NCI-H2081 treated with DMSO at 0.1 percent for 48 hours (cell line): ENCODE measurements at places on chromosomes 3 and 15.

- DNase-seq = no peak
These were observed 453.5 kb downstream of the SOX2 start for GRCh38 chr3:182165234-182165633.

DNA sequence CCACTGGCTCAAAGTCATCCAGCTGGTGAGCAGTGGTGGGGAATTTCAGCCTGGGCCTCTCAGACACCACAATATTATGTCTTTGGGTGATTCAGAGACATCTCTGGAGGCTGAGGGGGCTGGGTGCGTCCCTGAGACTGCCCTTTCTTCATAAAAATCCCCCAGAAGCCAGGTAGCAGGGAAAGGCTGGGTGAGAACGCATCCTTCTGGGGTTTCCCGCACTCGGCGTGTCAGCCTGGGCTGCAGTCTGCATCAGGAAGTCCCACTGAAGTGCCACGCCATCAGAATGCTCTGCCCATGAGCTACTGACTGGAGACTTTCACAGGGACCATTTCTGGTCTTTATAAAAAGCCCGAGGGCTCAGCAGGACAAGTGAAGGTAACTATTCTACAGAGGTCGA is 148.8 kb upstream of the SLC6A11 start:
- no peak for DNase-seq

GRCh38 chr3:57758686-57759085 is 2.6 kb downstream of the SLMAP start:
- no peak for DNase-seq

DNA sequence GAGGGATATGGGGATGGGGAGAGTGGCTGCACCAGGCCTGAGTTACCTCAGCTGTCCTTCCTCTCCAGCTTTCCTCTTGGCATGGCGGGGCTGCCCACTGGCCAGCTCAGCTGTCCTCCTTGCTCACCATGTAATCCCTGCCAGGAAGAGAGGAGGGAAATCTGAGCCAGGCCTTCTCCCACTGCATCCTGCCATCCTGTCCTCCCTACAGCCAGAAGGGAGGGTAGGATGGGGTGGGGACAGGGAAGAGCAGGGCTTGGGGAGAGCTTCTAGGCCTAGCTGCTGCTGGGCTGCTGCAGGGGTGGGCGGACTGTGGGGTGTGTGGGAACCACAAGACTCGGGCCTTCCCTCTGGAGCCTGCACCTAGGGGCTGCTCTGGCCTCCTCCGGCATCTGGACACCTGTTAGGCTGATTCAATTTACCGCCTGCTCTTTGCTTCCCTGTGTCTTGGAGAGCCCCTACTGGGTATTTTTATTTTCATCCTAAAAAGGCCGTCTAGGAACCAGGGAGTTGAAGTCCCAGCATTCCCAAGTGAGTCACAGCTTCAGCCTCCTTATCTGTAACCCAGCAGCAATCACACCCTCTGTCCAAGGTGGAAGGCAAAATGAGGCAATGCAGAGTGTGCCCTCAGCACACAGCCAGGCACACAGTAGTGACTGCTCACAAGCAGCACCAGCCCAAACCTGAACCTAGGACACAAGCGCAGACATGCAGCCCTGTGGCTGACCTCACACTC is 13.1 kb upstream of the KY start:
- no peak for DNase-seq

DNA sequence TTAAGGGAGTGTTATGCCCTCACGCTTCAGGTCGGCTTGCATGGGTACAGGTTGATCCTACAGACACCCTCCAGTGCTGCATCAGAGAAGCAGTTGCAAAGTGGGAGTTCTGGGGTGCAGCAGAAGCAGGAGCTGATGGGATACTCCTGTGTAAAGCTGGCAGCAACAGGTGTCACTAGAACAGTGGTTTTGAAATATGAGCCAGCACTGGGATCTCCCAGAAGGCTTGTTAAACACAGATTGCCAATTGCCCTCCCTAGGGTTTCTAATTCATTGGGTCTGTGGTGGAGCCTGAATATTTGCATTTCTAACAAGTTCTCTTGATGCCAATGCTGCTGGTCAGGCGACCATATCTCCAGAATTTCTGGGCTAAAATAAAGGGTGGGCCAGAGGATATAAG is 350.4 kb downstream of the CLSTN2 start:
- no peak for DNase-seq

DNA sequence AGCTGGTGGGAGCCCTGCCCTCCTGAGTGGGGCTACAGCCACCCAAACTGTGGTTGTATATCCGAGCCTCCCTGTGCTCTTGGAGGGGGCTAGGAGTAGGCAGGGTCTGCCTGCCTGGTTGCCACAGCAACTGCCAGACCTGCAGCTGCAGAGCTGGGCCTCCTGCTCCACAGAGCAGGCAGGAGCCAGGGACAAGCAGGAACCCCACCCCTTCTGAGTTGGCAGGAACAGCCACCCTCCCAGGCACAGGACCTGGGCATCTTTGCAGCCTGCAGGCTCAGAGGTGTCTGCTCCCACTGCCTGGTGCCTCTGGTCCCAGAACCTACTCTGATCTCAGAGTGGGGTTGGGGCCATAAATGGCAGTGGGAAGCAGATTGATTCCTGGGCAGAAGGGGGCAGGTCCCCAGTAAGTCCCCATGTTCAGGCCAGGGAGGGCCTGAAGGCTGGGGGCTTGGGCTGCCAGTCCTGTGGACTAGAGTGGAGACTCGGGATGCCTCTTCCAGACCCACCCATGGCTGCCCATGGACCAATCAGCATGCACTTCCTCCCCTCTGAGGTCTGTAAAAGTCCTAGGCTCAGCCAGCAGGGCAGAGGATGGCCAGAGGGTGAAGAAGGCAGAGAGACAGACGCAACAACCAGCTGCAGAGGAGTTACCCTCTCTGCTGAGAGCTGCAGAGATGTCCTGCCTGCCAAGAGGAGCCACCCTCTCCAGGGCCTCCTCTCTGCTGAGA is 10.3 kb upstream of the LRRC31 start:
- DNase-seq = no peak

- DNase-seq = no peak
These were observed 45.4 kb downstream of the FGF7 start for GRCh38 chr15:49468481-49468839.

DNA sequence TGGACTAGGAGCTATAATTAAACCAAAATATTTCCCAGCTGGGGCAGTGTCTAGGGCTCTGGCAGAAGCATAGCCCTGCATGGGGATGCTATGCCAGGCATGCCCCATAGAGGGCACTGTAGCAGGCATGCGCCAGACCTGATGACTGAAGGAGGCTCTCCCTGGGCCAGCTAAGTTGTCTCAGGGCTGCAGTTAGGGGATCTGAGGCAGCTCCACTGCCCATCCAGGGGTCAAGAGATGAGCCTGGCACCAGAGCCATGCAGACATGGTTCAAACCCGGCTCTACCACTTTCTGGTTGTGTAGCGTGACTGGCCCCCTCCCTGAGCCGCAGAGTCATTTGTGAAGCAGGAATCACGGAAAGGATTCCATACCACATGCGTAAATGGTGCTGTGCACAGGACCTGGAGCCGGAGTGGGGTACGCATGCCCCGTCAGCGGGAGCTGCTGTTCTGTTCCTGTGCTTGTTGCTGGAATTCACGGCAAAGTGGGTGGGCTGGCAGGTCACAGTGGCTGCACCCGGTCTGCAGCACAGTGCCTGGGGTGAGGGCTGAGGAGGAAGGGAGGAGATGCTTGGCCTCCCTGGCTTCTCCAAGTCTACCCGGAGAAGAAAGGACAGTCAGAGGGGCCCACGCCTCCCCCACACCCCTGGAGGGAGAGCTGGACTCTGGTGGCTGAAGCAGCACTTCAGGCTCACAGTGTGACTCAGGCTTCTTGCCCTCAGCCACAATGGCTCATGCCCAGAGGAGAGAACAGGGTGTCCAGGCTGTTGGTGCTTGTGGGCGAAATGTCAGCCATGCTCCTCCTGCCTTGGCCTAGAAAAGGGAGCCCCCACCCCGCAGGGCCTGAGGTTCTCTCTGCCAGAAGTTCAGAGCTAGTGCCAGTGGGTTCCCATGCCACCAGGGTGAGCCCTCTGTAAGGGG is 43.1 kb downstream of the DNASE1L3 start:
- DNase-seq = no peak

GRCh38 chr3:101720851-101721840 is 3.3 kb upstream of the CEP97 start:
- no peak for DNase-seq

- no peak for DNase-seq
These were observed 2.0 kb upstream of the GANC start for GRCh38 chr15:42270996-42271395.

GRCh38 chr3:119279101-119279554 is 15.1 kb upstream of the ARHGAP31 start:
- DNase-seq = no peak

DNA sequence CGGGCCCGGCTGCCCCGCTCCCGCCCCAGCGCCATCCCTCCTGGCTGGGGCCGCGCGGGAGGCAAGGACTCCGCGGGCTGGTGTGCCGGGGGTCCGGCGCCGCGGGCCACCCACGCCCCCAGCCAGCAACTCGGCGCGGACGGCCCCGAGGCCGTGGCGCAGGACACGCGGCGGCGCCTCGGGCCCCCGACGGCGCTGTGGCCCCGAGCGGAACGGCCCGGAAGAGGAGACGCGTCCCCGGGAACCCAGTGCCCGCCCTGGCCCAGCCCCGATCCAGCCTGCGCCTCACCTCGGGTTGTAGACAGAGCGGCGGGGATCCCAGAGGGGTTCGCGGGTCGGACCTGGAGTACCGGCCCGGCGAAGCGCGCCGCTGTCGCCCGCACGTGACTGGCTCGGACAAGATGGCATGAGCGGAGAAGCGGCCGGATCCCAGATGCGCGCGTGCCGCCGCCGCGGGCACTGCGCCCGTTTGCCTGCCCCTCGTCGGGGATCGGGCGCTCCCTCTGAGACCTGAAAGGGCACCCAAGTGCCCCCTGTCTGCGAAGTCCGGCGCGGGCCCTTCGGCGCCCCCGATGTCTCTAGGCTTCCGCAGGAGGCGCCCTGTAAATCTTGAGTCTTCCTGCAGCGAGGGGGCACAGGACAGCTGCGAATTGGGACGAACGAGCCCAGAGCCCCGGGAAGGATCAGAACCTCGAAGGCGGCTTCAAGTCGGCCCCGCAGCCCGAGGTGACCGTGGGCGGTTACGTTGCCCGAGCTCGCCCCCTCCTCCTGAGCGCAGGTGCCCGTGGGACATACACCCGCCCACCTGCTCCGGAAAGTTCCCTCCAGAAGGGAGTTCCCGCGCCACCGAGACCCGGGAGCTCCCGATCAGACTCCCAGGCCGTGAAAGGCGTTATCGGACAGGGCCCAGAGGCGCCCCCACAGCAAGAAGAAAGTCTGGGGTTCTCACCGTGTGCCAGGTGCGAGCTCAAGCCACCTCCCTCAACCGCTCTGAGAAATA is 598 bp upstream of the SFMBT1 start:
- no peak for DNase-seq

DNA sequence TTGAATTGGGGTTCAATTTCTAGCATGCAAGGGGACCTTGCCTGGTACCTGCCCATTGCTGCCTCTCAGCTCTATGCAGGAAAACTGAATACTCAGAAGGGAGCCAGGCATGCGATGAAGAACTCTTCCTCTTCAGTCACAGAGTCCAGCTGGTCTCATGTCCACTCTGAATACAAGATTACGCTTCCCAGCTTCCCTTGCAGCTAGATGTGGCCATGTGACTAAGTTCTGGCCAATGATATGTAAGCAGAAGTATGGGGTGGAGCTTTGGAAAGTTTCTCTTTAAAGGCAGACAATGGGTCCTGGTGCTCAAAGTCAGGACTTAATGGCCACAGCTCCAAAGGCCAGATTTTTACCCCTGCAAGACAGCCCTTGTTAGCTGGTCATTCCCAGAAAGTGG is 9.0 kb downstream of the WNT7A start:
- no peak for DNase-seq

DNA sequence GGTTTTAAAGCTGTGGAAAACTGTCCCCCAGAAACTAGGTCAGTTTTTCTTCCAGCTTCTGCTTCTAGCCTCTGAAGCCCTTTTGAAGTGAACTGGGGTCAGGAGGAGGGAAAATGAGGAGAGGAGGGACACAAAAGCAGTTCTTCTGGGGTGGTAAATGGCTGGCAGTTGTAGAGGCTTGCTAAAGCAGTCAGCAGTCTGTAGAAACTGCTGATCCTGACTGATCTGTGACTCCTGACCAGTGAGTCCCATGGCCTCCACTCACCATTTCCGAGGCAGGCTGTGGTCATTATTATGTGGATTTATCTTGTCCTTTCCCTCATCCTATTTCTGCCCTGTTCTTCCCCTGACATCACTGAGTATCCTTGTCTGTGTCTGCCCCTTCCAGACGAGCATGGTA is 276.4 kb upstream of the ROPN1 start:
- DNase-seq = no peak

DNA sequence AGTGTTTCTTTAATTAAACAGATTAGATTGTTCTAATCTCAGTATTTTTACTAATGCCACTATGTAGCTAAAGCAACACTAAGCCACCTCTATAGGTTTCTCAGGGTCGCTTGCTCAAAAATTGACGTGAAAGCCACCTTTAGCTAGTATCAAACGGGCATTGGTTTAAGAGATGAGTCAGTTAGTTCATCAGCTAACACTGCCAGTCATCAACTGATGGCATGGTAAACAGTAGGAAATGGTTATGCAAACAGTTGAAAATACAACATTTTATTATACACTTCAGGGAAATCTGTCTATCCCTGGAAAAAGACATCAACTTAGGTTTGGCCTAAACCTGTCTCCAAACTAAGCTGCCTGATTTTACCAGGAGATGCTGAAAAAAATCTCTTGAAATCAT is 582.3 kb upstream of the NAALADL2 start:
- DNase-seq = peak; percentile 4

- no peak for DNase-seq
These were observed 519.5 kb downstream of the PYDC2 start for GRCh38 chr3:191980443-191980842.

- no peak for DNase-seq
These were observed 30.6 kb downstream of the CRTAP start for GRCh38 chr3:33144433-33144832.

DNA sequence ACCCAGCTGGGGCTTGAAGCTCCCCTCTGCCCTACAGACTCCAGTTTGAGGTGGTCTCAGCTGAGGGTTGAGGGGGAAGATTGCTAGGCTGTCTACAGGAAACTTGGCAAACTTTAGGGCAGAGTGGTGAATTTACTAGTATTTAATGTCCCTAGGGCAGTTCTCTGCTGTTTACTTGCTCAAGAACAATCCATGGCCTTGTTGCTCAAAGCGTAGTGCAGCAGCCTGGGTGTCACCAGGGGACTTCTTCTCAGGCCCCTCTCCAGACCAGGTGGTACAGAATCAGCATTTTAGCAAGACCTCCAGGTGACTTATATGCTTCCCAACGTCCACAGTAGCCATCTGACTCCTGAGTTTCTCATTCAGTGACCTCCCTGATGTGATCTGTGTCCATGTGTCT is 188.9 kb downstream of the NR1D2 start:
- no peak for DNase-seq

GRCh38 chr15:29681946-29682345 is 140.3 kb downstream of the TJP1 start:
- no peak for DNase-seq

GRCh38 chr3:113227146-113227545 is 15.8 kb downstream of the BOC start:
- no peak for DNase-seq

GRCh38 chr3:76083992-76084391 is 298.6 kb upstream of the ZNF717 start:
- no peak for DNase-seq

GRCh38 chr15:74374648-74375302 is 7.3 kb upstream of the CYP11A1 start:
- no peak for DNase-seq
